ENCODE measurements at places on chromosomes 7 and 10.

DNA sequence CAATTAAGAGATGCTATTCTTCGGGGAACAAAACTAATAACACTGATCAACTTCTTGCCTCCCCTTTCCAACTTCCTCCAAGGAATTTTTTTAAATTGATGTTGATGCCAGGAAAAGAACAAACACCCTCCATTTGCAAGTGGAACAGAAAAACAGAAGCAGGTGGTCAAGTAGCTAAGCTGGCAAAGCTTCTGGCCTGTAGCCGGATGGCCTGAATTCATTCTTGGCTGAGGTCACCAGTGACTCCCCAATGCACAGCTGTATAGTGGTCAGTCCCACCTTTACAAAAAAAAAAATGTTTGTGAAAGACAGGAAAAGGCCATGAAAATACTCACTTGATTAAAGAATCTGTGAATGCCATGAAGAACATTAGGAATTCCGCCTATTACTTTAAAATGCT, 39.1 kb downstream of the DOCK4 start:
- DNase-seq, result no peak

- DNase-seq, result no peak
Measured at GRCh38 chr7:105990727-105991453, 27.8 kb downstream of the CDHR3 start.

- DNase-seq, result no peak
Measured at GRCh38 chr7:34109936-34110780, 204.8 kb downstream of the BMPER start.

- DNase-seq, result no peak
Measured at GRCh38 chr7:45682836-45683555, 108.8 kb downstream of the ADCY1 start.

GRCh38 chr7:44633254-44634186, 27.1 kb downstream of the OGDH start:
- DNase-seq, result no peak

GRCh38 chr10:6363511-6363910, 160.8 kb downstream of the PFKFB3 start:
- no peak for DNase-seq

DNA sequence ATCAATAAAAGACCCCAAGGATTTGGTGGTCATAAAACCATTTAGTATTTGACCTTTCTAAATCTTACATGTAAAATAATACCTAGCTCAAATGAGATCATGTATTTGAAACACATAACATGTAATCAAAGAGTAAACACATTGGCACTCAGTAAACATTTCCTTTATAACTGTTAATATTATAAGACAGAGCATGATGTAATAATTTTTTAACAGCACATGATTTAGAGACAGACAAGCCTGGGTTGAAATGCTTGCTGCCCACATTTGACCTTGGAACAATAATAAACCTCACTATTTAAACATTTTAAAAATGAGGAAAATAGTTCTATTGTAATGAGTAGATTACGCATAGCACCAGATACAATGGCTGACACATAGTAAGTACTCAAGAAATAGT, 105.2 kb upstream of the GPR141 start:
- DNase-seq, result no peak

DNA sequence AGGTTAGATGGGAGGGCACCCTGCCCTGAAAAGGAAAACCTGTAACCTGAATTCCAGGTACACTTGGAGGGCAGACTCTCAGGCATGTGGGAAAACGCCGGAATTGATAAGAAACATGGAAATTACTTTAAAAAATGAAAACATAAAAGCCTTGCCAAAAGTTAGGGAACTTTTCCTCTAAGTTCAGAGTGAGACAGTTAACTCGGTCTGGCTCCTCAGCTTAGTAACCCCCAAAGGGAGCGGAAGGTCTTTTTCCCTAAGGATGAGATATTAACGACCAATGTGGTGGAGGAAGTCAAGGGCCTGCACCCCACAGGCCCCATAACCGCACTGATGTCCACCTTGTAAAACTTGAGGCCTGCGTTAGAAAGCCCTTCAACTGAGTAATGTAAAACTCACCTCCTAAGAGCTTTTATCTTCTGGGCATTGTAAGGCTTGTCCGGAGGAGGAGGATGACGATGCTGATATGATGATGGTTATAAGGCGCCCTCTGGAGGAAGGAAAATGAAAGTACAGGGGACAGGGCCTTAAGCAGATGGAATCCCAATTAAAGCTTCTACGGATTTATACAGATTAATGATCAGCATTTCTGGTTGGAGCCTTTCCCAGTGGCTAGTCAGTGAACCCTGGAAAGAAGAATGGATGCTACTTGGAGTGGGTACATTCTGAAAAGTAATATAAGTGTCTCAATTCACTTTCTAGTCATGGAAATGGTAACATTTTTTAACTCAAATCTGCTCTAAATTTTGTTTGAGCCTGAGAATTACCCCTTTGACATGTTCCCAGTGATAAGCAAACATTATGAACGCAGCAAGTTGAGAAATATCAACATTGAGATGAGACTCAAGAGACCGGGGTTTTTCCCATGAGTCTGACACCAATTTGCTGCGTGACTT, 694 bp downstream of the COL1A2 start:
- DNase-seq, result peak; percentile 58

GRCh38 chr7:132630834-132631233, 54.6 kb upstream of the PLXNA4 start:
- no peak for DNase-seq

DNA sequence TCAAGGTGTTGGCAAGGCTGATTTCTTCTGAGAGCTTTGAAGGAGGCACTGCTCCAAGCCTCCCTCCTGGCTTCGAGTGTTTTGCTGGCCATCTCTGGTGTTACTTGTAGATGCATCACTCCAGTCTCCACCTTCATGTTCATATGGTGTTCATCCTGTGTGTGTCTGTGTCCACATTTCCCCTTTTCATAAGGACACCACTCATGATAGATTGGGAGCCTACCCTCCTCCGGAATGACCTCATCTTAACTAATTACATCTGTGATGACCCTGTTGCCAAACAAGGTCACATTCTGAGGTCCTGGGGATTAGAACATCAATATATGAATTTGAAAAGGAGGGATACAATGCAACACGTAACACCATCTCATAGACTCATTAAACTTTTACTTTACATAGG, 119.0 kb downstream of the CREB5 start:
- no peak for DNase-seq

GRCh38 chr10:86188326-86188725, 178.3 kb downstream of the GRID1 start:
- no peak for DNase-seq

- no peak for DNase-seq
Measured at GRCh38 chr10:99850021-99850766, 67.8 kb downstream of the ABCC2 start.

- DNase-seq, result no peak
Measured at GRCh38 chr7:112201839-112202238, 4.4 kb downstream of the DOCK4 start.

DNA sequence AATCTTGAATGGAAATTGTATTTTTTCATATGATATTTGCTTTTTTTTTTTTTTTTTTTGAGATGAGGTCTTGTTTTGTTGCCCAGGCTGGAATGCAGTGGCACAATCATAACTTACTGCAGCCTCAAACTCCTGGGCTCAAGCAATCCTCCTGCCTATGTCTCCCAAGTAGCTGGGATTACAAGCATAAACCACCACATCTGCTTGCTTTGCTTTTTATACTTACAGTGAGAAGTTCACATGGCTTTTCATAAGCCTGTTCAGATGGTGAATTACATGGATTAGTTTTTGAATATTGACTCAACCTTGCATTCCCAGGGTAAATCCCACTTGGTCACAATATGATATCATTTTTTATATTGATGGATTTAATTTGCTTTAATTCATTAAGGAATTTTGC, 22.0 kb downstream of the LRRD1 start:
- DNase-seq, result no peak

- DNase-seq, result no peak
Measured at GRCh38 chr10:117322260-117322659, 53.0 kb downstream of the PDZD8 start.

GRCh38 chr10:15896654-15897053, 36.3 kb upstream of the MINDY3 start:
- no peak for DNase-seq

DNA sequence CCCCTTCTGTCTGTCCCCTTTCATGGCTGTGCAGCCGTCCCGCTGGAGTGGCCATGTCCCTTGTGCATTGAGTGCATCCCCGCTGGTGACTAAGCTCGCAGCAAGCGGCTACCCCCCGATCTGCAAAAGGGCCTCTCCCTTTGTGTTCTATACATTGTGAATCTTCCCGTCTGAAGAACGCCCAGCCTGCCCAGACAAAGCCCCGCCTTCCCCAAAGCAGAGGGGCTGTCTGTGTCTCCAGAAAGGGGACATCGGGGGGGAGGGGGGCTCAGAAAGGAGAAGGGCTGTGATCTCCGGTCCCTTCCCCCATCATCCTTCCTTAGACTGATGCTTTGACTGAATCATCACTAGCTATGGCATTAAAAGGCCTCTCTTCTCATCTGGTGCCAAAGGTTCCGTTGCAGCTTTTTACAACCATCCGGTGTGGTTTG, 11.9 kb downstream of the NPTX2 start:
- peak; percentile 13 for DNase-seq

DNA sequence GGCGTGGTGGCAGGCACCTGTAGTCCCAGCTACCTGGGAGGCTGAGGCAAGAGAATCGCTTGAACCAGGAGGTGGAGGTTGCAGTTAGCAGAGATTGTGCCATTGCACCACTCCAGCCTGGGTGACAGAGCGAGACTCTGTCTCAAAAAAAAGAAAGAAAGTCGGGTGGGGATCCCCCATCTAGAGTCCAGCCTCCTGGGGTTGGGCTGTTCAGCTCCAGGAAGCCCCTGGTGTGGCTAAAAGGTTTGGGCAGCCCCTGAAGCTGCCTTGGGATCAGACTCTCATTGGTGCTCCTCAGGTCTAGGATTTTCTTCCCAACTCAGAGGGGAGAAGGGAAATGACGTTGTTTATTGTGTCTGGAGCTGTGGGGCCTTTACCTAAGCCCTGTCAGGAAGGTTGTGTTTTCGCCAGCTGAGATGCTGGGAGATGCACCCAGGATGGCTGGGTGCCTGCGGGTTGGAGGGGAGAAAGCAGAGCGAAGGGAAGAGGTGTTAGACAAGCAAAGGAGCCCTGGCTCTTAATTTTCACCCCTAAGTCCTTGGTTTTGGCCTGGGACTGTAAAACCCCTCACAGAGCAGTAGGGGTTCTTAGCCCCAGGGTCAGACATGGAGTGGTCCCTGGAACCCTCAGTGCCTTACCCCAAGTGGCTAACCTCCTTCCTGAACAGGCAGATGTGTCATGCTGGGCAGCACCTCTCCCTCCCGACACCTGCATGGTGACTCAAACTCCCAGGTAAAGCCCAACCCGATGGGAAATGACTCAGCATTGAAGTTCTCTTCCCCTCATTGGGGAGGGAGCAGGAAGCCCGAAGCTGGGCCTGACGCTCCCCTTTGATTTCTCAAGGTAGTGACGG, 21.1 kb downstream of the PLAU start:
- no peak for DNase-seq

GRCh38 chr7:40263752-40264390, 129.1 kb downstream of the SUGCT start:
- no peak for DNase-seq

GRCh38 chr7:147423875-147424274, 1166.7 kb upstream of the C7orf33 start:
- no peak for DNase-seq

- no peak for DNase-seq
Measured at GRCh38 chr7:103547451-103548284, 101.7 kb upstream of the SLC26A5 start.

DNA sequence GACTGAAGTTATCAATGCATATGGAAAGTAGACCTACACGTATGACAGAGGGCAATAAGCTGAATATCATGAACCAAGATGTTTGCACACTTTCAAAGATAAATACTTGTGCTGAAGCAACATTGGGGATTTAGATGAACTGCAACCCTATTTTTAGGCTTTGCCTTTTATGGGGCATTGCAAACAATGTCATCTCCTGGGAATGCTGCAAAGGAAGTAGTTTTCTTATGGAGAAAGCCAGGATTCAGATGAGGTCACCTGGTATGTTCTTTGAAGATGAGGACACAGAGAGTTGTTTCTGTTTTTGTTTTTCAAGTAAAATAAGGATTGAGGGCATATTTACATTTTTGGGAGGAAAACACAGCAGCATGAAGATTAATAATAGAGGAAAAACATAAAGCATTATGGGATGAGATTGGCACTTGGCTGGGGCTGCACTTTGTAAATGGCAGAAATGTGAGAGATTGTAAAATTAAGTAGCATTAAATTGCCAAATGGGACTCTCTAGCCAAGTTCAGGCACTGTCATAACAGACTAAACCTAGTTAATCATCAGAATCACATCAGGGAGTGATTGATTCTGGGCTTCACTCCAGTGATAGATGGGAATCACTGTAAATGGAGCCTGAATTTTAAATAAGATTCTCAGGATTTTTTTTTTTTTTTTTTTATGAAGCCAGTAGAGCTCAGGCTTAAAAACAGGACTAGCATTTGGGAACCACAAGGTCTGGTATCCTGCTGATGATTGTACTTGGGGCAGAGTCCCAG, 63.1 kb downstream of the MALRD1 start:
- DNase-seq, result no peak

GRCh38 chr10:127459918-127460317, 89.2 kb upstream of the NPS start:
- no peak for DNase-seq

DNA sequence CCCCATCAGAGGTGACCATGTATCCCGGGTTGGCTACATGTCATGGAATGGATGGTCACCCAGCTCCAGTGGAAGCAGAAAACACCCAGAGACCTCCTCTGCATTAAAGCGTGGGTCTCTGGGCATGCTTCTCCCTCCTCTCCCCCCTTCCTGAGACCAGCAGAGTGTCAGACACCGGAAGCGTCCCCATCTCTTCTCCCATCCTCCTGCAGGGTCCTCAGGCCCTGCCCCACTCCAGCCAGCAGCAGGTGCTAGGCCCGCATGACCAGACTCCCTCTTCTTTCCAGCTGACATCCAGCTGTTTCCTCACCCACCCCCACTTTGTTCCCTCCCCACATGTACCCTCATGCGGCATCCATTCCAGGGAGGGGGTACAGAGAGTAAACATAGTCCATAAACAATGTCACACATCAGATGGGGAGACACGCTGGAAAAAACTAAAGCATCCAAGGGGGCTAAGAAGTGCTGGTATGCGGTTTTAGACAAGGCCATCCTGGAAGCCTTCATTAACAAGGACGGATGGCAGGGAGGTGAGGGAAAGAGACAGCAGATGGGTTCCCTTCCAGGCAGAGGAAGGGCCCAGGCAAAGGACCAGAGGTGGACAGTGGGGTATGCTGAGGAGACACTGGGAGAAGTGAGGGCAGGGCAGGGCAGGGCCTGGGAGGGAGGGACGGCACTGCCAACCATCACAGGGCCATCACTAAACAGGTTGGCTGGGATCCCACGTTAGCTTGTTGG, 12.5 kb upstream of the SLC18A3 start:
- no peak for DNase-seq

- no peak for DNase-seq
Measured at GRCh38 chr7:124720195-124720594, 45.4 kb downstream of the GPR37 start.

- DNase-seq, result no peak
Measured at GRCh38 chr7:130954918-130955564, 221.0 kb upstream of the KLF14 start.

DNA sequence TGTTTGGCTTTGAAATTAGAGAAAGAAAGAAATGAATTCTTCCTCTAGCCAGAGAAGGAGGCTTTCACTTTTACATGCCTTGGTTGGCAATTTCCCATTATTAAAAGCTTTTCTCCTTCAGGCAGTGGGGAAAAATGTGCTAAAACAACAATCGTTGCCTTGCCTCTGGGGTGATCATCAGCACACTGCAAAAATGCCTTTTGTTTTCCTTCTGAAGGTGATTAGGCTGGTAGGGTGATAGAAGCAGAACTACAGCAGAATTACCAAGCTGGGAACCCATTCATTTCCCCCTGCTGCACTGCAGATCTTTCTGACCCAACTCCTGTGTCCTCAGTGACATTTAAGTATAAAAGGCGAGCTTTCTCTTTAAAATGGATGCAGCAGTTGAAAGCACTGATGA, 22.2 kb downstream of the ANK3 start:
- no peak for DNase-seq
